ENCODE measurements at places on chromosomes 1 and 21. TPM values are rescaled to one million over a fixed set of nuclear protein-coding genes. Genes with fewer than 3 reads are reported as not detected.

The CD1B gene
- total RNA-seq = not detected

DNA sequence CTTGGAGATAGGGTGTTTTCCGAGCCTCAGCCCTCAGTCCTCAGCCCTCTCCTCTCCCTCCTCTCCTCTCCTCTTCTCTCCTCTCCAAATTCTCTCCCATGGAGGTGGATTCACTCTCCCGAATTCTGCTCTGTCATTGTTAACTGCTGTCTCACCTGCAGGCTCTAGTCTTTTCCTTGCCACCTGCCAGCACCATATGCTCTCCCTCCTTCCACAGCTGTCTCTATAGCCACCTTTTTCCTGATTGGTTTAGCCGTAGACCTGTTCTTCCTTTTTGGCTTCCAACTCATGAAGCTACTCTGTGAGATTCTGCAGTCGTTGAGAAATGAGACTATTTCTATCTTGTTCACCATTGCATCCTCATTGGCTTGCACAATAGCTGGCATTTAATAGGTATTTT lies 19.7 kb downstream of the COG2 start:
- no peak for DNase-seq

- DNase-seq = no peak
Observed at GRCh38 chr1:229114315-229114714, 156.6 kb upstream of the RAB4A start.

- no peak for DNase-seq
Observed at GRCh38 chr1:196317535-196318522, 290.4 kb downstream of the KCNT2 start.

DNA sequence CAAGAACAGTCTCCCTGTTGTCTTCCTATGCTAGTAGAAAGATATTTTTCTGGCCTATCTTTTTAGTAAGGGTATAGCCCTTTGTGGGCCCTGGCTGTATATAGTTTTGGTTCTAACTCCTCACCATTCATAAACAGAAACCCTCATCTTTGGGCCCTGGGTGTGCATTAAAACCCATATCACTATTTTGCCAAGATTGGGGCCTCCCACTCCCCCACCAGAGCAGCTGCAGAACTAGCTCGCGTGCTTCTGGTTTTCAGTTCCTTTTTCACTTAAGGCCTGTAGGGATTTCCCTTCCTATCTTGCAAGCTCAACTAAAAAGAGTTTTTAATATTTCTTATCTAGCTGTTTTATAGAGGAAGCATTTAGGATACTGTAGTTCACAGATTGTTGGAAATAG lies 106.4 kb downstream of the RGL1 start:
- DNase-seq = no peak

- no peak for DNase-seq
Observed at GRCh38 chr1:220321758-220322157, 49.5 kb upstream of the RAB3GAP2 start.

The SMIM1 gene
- 5.5 TPM for total RNA-seq

GRCh38 chr1:170032531-170033280 lies 41.8 kb downstream of the KIFAP3 start:
- DNase-seq = no peak

The CD2 gene
- 35.4 TPM for total RNA-seq

DNA sequence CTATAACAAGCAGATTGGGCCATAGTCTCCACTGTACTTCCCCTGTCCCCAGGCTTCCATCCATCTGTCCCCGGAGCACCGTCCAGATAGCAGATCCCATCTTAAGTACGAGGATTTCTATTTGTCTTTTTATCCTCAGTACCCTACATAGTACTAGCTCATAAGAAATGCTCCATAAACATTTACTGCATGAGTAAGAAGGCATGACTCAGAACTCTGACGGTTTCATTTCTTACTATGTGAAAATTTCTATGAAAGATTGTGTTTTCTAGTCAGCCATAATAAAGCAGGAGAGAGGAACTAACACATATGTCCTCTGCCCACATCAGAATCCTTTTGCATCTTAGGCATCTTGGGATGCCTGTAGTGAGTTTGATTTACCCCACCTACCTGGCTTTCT lies 49.5 kb downstream of the CHD1L start:
- no peak for DNase-seq

- no peak for DNase-seq
Observed at GRCh38 chr1:15758953-15759661, 512 bp downstream of the FBLIM1 start.

GRCh38 chr1:26618561-26618960 lies 77.3 kb upstream of the ARID1A start:
- no peak for DNase-seq

DNA sequence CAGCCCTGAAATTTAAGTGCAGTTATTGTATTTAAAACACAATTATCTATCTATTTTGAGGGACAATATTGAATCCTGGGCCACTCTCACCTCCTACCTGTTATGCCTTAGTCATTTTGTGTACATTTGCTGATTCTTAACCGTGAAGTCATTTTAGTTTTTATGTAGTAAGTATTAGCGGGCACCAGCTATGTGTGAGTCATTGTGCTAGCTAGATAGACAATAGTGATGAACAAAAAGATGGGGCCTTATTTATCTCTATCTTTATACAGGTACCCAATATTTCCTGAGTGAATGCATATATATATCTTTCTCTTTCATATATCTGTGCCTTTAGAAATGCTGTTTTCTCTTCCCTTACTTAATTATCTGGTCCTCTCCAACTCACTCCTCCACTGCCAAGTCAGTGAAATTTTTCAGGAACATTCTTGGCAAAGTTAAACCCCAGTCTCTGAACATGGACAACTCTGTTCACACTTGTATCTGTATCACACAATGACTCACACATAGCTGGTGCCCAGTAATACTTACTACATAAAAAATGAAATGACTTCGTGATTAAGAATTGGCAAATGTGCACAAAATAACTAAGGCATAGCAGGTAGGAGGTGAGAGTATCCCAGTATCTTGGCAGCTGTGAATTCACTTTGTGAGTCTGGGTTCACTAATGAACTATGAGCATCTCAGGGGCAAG lies 166.0 kb upstream of the C8B start:
- DNase-seq = no peak

DNA sequence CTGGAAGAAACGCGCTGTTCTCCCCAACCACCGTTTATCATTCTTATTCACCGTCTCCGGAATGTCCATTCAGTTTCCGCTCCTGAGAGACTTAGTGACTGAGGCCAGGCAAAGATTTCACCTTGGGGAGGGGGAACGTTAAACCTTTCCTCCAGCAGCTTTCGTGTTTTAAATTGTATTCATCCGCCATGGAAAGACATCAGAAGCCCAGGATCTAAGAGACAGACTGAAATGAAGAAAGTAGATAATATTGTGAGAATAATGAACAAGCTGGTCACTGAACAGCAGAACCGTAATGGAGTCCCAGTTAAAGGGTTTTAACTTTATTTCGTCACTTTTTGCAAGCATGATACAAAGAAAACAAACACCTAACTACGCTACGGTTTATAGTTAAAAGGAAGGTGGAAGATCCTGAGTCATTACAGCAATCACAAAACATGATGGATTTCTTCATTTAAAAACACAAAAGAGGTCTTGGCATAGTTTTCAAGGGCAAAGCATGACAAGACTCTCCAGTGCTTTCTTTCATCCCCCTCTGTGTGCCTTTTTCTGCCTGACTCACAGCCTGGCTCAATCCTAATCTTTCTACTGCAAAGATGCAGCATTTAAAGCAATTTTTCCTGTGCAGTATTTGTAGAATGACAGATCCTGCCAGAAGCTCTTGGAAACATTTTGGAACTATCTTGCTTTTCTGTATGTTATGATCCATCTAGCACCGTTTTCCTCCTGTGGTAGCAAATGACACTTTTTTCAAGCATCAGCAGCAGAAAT lies 722 bp upstream of the SLC19A2 start:
- DNase-seq = no peak

DNA sequence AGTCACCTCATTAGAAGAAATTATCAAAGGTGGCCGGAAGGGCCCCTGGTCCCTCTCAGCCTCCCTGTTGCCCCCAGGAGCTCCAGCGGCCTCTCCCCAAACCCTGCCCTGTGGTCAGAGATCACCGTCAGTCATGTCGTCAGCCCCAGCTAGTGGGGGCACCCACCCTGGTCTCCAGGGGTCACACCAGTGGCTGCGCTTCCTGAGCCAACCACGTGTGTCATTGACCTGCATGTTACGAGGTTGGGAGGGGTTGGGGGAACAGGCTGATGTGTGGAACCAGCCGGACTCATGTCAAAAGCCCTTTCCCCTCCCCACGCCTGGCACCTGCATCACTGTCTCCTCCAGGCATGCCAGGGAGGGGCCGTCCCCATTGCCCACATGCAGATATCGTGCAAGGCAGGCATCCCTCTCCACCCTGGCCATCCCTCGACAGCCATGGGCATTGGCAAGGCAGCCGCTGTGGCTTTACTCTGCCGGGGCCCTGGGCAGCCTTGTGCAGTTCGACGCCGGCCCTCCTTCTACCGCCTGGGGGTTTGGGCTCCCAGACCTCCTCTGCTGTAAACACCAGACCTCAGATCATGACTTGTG lies 128.7 kb downstream of the CRYAA start:
- peak; percentile 61 for DNase-seq

- peak; percentile 22 for DNase-seq
Observed at GRCh38 chr1:47575855-47576757, 138.3 kb downstream of the FOXD2 start.

DNA sequence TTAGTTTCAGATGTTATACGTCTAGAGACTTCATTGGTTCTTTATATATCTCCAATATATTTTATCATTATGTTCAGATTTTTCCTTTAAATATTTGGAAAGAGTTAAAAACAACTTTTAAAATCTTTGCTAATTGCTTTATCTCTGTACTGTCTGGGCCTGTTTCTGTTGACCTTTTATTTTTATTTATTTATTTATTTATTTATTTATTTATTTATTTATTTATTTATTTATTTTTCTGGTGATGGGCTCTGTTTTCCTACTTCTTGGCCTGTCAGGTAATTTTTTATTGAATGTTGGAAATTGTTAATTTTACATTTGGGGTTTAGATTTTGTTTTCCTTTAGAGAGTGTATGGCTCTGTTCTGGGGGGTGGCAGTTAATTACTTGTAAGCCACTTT lies 279.7 kb upstream of the KAZN start:
- DNase-seq = no peak

DNA sequence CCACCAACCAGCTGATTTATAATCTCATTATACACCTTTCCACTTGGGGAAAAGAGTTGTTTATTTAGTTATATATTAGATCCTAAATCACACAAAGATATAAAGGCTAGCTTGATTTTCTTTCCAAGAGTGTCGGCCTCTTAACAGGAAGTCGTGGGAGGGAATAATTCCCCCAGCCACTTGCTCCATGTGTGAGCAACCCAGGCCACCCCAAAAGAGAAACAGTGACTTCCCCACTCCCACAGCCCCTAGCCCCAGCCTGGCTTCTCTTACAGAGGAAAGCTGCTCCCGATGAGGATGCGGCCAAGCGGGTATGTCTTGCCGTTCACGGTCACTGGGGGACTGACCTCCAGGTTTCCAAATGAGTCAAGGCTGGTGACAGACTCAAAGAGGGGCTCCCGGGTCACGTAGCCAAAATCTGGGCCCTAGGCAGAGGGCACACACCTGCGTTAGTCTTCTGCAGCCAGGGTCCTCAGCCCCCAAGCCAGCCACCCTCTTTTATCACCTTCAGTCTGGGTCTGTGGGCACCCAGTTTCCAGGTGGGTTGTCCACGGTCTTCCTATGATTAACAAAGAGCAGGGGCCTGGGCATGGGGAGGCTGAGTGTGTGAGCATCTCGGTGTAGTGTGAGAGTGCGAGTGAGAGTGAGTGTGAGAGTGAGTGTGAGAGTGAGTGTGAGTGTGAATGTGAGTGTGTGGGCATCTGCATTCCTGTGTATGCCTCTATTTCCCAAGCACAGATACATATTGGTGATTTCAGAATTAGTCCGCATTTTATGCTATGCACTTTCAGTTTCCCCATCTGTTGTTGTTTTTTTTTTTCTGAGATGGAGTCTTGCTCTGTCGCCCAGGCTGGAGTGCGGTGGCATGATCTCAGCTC lies 25.4 kb upstream of the SDHB start:
- no peak for DNase-seq

DNA sequence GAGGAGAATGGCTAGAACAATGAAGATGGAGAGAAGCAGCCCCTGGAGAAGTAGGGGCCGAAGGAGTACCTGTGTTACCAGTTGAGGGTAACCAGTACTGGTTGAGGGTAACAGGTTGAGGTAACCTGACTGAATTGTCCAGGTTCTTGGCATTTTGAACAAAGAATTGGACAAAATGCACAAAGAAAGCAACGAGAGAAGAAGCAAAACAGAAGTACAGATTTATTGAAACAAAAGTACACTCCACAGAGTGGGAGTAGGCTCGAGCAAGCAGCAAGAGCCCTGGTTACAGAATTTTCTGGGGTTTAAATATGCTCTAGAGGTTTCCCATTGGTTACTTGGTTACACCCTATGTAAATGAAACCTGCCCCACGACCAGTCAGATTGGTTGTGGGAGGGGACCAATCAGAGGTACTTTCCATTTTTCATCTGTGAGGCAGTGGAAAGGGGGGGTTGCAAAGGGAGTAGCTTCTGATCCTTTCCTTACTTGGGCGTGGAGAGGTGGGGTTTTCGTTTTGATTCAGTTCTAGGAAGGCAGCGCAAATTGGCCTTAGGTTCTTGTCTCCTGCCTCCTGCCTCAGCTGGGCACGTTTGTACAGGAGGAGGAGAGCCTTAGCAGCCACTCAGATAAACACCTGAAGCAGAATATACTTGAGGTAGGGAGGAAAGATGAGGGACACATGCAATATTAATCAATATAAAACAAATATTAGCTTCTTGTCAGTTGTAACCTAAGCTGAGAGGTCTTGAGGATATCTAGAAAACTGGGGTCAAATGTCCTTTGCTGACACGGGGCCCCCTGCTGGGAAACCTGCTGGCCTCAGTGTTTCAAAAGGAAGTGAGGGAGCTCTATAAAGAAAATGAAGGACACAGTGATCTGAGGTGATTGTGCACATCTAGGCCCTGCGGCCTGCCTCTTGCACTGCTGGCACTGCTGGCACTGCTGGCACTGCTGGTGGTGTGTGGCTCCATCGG lies 14.3 kb upstream of the LSM10 start:
- DNase-seq = no peak

DNA sequence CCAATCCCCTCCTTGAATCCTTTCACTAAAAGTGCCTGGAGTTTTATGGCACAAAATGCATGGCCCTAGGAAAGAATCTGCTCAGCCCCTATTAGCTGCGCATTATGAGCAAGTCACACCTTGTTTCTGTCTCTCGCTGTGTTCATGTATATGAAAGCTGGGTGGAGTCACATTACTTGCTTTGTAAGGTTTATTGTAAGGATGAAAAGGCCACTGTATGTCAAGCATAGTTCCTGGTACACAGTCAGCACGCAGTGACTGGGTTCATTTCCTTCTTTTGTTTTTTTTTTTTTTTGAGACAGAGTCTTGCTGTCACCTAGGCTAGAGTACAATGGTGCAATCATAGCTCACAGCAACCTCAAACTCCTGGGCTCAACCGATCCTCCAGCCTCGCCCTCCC lies 6.7 kb upstream of the SLC9A1 start:
- no peak for DNase-seq

The ZBTB8B gene
- not detected for total RNA-seq

The OR2L3 gene
- 0.79 TPM for total RNA-seq

The FAM72B gene
- 1.4 TPM for total RNA-seq

- no peak for DNase-seq
Observed at GRCh38 chr1:166630369-166630768, 208.9 kb upstream of the POGK start.

All from spleen (tissue), 13 donors.